ENCODE measurements at places on chromosomes 13 and 19. TPM values are rescaled to one million over a fixed set of nuclear protein-coding genes. Genes with fewer than 3 reads are reported as not detected.

GRCh38 chr13:72963762-72964161, 95.0 kb upstream of the KLF5 start:
- no peaks in the 10 kb centered on the region for H3K4me1 ChIP-seq
- H3K4me3 ChIP-seq = no peak overlapping the region
- no peaks in the 10 kb centered on the region for H3K36me3 ChIP-seq

DNA sequence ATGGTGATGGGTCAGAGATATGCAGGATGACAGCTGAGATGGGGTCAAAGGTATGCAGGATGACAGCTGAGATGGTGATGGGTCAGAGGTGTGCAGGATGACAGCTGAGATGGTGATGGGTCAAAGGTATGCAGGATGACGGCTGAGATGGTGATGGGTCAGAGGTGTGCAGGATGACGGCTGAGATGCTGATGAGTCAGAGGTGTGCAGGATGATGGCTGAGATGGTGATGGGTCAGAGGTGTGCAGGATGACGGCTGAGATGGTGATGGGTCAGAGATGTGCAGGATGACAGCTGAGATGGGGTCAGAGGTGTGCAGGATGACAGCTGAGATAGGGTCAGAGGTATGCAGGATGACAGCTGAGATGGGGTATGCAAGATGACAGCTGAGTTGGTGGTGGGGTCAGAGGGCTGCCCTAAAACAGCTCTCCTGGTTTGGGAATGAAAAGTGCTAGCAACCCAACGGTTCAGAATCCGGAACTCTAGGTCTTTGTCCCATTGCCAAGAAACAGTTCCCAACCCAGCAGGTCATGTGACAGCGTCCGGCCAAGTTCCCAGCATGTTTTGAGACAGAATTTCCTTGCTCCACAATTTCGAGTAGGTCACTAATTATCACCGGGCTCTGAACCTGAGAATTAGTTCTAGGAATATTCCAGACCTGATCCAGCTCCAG, 3.2 kb downstream of the SELENOW start:
- H3K27me3 ChIP-seq = no peaks in the 10 kb centered on the region
- H3K27ac ChIP-seq = no peak overlapping the region
- no peak overlapping the region for H3K4me3 ChIP-seq
- H3K36me3 ChIP-seq = no peaks in the 10 kb centered on the region
- no peaks in the 10 kb centered on the region for H3K4me1 ChIP-seq

GRCh38 chr19:5801796-5802619, 2.9 kb upstream of the NRTN start:
- no peaks in the 10 kb centered on the region for H3K36me3 ChIP-seq
- H3K4me1 ChIP-seq = peaks cover 10% of the 10 kb centered on the region
- peaks cover 39% of the 10 kb centered on the region for H3K27me3 ChIP-seq
- H3K4me3 ChIP-seq = peak overlapping the region; percentile 24
- no peak overlapping the region for H3K27ac ChIP-seq

DNA sequence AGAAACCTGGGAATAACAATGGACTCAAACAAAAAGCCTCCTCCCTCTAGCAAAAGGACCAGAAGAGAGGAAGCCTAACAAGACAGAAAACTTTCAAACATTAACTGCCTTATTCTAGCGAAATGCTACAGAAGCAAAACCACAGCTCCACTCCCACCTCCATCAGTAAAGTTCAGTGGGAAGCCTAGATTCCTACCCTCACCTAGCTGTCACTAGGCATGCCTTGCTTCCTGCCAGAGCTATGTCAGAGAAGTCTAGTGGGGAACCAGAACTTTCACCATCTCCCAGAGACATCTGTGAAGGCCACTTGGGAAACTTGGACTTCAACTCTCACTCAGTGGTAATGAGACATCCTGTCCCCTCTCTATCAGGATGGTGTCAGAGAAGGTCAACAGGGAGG, 37.1 kb downstream of the DPY19L3 start:
- no peak for DNase-seq
- no peak overlapping the region for H3K4me3 ChIP-seq
- H3K27ac ChIP-seq = no peak overlapping the region

GRCh38 chr13:73036566-73036965, 22.2 kb upstream of the KLF5 start:
- no peak overlapping the region for H3K4me3 ChIP-seq
- H3K27ac ChIP-seq = no peak overlapping the region
- no peaks in the 10 kb centered on the region for H3K27me3 ChIP-seq
- no peaks in the 10 kb centered on the region for H3K36me3 ChIP-seq
- peaks cover 6% of the 10 kb centered on the region for H3K4me1 ChIP-seq

DNA sequence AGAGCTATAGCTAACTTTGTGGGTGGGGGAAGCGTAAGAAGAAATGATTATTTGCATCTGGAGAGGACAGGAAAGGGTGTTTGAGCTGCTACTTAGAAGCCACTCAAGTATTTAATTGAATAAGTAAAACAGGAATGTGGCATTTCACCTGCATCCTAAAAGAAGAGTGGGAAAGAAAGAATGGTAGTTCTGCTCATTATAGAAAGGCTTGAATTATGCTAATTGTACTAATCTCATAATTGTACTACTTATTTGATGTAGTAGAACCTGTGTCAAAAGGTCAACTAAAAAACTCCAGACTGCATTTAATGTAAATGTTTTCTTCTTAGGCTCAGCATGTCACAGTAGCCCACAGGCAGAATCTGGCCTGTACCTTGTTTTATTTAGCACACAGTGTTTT, 113.6 kb downstream of the RNF17 start:
- H3K36me3 ChIP-seq = no peaks in the 10 kb centered on the region
- DNase-seq = no peak
- no peak overlapping the region for H3K27ac ChIP-seq
- peaks cover 3% of the 10 kb centered on the region for H3K4me1 ChIP-seq
- H3K4me3 ChIP-seq = no peak overlapping the region

- H3K27me3 ChIP-seq = no peaks in the 10 kb centered on the region
- peaks cover 22% of the 10 kb centered on the region for H3K4me1 ChIP-seq
- peak overlapping the region; percentile 26 for H3K27ac ChIP-seq
- DNase-seq = peak; percentile 83
Observed at GRCh38 chr13:94416454-94417080, 62.9 kb downstream of the DCT start.

- no peaks in the 10 kb centered on the region for H3K27me3 ChIP-seq
- H3K4me1 ChIP-seq = no peaks in the 10 kb centered on the region
- no peak for DNase-seq
- H3K4me3 ChIP-seq = no peak overlapping the region
- no peaks in the 10 kb centered on the region for H3K36me3 ChIP-seq
Observed at GRCh38 chr13:46071590-46072249, 19.2 kb upstream of the ZC3H13 start.

- DNase-seq = no peak
- no peak overlapping the region for H3K27ac ChIP-seq
- H3K36me3 ChIP-seq = no peaks in the 10 kb centered on the region
Observed at GRCh38 chr19:35315883-35316282, 13.1 kb upstream of the CD22 start.

GRCh38 chr13:32423592-32423991, 4.3 kb downstream of the N4BP2L1 start:
- H3K27ac ChIP-seq = no peak overlapping the region
- no peak for DNase-seq
- H3K36me3 ChIP-seq = no peaks in the 10 kb centered on the region
- no peak overlapping the region for H3K4me3 ChIP-seq
- H3K27me3 ChIP-seq = peaks cover 40% of the 10 kb centered on the region

GRCh38 chr13:57824121-57824520, 192.6 kb downstream of the PCDH17 start:
- DNase-seq = no peak
- H3K27ac ChIP-seq = no peak overlapping the region
- H3K36me3 ChIP-seq = no peaks in the 10 kb centered on the region
- H3K4me1 ChIP-seq = peaks cover 4% of the 10 kb centered on the region
- no peaks in the 10 kb centered on the region for H3K27me3 ChIP-seq

DNA sequence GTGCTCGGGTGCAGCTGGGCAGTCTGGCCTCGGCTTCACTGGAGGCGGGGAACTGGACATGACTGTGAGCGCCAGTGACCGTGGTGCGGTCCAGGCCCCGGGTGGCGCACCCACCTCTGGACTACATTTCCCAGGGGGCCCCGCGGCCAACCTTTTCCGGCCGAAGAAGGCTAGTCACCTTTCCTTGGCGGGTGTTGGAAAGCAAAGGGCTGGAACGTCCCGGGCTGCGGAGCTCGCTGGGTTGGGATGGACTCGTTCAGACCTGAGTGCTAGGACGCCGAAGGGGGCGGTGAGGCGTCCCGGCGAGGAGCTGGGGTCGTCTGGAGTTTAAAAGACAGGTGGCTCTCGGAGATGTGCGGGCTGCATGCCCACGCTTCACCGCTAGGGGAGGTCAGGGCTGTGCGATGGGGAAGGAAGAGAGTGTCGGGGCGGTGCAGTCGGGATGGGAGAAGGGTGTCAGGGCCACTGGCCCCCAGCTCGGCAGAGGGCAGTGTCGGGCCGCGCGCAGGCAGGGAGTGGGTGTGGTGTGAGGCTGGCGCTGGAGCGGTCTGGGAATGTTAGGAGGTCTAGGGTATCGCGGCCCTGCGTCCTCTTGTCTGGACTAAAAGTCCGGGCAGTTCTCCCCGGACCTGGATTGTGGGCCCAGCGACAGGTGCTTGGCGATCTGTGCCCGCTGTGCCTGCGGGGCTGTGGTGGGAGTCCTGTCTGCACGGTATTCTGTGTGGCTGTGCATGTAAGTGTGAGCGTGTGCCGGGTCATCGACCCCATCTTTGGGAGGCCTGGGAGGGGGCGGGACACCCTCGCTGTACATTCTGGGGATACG, 57.1 kb downstream of the ZNF568 start:
- H3K4me1 ChIP-seq = no peaks in the 10 kb centered on the region
- no peaks in the 10 kb centered on the region for H3K27me3 ChIP-seq
- no peak for DNase-seq
- H3K4me3 ChIP-seq = no peak overlapping the region
- no peak overlapping the region for H3K27ac ChIP-seq

- H3K36me3 ChIP-seq = no peaks in the 10 kb centered on the region
- DNase-seq = no peak
- no peaks in the 10 kb centered on the region for H3K4me1 ChIP-seq
- H3K27me3 ChIP-seq = no peaks in the 10 kb centered on the region
Observed at GRCh38 chr13:90205911-90206310, 1141.6 kb upstream of the MIR17HG start.

DNA sequence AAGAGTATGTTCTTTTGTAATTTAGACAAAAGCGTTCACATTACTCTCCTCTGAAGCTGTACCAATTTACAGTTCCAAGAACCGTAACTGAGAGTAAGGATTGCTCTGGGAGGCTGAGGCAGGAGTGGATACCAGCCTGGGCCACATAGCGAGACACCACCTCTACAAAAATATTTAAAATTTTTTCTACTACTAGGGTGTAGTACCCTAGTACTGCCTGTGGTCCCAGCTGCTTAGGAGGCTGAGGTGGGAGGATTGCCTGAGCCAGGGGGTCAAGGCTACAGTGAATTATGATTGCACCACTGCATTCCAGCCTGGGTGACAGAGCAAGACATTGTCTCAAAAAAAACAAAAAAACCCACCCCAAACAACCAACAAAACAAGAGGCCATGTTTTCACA, 12.1 kb upstream of the CYP2A6 start:
- DNase-seq = no peak
- H3K27ac ChIP-seq = no peak overlapping the region
- H3K4me3 ChIP-seq = no peak overlapping the region
- H3K27me3 ChIP-seq = no peaks in the 10 kb centered on the region
- H3K4me1 ChIP-seq = no peaks in the 10 kb centered on the region
- H3K36me3 ChIP-seq = no peaks in the 10 kb centered on the region

DNA sequence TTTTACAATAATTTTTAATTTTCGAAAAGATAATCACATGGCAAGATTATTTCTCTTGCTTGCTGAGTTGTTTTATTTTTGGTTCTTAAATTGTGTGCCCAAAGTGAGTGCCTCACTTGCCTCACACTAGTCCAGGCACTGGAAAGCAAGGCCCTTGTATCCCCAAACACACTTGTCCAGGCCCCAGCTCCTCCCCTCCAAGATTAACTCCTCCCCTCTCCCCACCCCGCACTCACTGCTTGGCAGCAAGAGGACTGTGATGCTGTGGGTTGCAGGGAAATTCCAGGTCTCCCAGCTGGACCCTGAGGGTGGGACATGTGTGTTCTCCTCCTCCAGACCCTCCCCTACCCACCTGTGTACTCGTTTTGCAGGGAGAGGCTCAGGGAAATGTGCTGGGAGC, 3.9 kb downstream of the SIGLEC12 start:
- no peaks in the 10 kb centered on the region for H3K4me1 ChIP-seq
- H3K27ac ChIP-seq = no peak overlapping the region
- H3K4me3 ChIP-seq = no peak overlapping the region
- no peaks in the 10 kb centered on the region for H3K36me3 ChIP-seq

- H3K4me1 ChIP-seq = peaks cover 6% of the 10 kb centered on the region
- DNase-seq = no peak
- H3K27ac ChIP-seq = no peak overlapping the region
- H3K36me3 ChIP-seq = no peaks in the 10 kb centered on the region
Observed at GRCh38 chr13:51004111-51004865, 94.7 kb downstream of the RNASEH2B start.

GRCh38 chr13:57345526-57345925, 178.5 kb downstream of the PRR20E start:
- no peak overlapping the region for H3K27ac ChIP-seq
- no peaks in the 10 kb centered on the region for H3K36me3 ChIP-seq
- no peak overlapping the region for H3K4me3 ChIP-seq
- H3K27me3 ChIP-seq = no peaks in the 10 kb centered on the region
- no peaks in the 10 kb centered on the region for H3K4me1 ChIP-seq

DNA sequence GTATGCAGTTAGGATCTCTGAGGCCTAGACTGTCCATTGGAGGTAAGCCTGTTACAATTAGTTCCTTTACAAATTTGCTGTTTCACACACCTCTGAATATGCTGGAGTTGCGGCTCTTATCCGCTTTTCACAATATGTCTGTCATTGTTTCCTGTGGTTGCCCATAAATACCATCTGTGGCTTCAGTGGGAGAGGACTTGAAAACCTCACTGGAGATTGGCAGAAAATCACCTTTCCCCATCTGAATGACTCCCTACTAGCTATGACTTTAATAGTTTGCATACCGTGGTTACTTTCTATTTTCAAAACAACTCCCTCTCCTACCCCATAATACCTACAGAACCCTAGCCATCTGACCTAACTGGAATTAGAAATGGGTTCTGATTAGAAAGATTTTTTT, 454.3 kb downstream of the PCDH17 start:
- no peaks in the 10 kb centered on the region for H3K27me3 ChIP-seq
- no peak overlapping the region for H3K27ac ChIP-seq
- H3K4me1 ChIP-seq = peaks cover 7% of the 10 kb centered on the region
- H3K36me3 ChIP-seq = no peaks in the 10 kb centered on the region

GRCh38 chr19:54431255-54431838, 16.1 kb downstream of the TTYH1 start:
- H3K27ac ChIP-seq = no peak overlapping the region
- H3K36me3 ChIP-seq = no peaks in the 10 kb centered on the region
- DNase-seq = no peak
- H3K4me3 ChIP-seq = no peak overlapping the region
- H3K4me1 ChIP-seq = peaks cover 29% of the 10 kb centered on the region

Gene KL
- total RNA-seq = not detected

Gene ZNF565
- 6.2 TPM for total RNA-seq

Gene ZNF714
- total RNA-seq = 61.3 TPM

Gene TINCR
- total RNA-seq = 1.8 TPM

Gene ATP8B3
- total RNA-seq = 0.06 TPM

Gene PLIN4
- total RNA-seq = 0.15 TPM

Gene DACH1
- 18.6 TPM for total RNA-seq

Gene PLVAP
- total RNA-seq = 0.37 TPM

Gene SLC10A2
- total RNA-seq = not detected

Gene CLC
- total RNA-seq = not detected

Measured in neural progenitor cell (in vitro differentiated cells).